H54 (cell line): ENCODE measurements at places on chromosomes 1 and 21.

- DNase-seq: no peak
These were observed 2.8 kb downstream of the RPL5 start for GRCh38 chr1:92834617-92835016.

DNA sequence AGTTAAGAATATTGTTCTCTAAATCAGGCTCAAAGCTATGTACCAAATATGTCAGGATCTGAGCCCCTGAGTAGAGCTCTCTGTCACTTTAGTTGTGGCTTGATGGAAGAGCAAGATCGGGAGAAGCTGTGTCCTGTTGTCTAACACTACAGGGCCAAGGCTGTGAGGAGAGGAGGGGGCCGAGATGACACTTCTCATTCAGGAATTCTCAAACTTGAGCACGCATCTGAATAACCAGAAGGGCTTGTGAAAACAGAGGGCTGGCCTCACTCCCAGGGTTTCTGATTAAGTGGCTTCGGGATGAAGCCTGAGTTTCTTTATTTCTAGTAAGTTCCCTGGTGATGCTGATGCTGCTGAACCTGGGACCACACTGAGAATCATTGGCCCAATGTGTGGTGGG, 209.2 kb upstream of the DAB1 start:
- DNase-seq: no peak

DNA sequence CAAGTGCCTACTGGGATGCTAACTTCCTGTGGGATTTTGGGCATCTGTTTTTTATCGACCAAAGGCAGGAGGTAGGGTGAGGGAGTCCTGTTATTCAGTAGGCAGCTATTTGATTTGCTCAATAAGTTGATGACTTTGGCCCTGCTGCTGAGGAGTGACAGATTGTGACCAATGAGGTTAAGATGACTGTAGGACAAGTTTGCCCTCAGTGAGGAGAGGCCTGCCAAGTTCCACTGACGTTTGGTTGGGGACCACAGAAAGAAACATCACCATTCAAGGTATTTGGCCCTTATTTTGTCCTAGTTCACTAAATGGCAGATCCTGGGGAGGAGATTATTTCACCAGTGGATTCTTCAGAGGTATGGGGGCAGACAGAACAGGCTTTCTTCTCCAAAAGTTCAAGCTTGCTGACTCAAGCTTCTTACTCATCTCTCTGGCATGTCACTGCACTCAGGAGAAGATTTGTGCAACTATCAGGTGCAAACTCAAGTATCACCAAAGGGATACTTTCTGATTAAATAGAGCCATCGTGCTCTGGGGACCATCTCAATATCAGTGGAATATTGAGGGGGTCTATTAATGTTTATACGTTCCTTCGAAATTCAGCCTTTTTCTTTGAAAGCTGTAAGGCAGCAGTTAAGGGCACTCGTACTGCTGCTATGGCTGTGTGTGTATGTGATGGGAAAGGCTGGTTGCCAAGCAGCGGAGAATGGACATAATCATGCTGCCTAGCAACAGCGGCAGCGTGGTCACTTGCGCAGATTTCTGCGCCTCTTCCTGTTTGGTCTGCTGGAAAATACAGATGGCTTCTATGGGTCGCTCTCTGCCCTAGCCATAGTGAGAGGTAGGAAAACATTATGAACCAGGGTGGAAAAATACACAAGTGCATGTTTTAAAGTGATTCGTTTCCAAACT, 78.7 kb downstream of the PBX1 start:
- peak; percentile 65 for DNase-seq

DNA sequence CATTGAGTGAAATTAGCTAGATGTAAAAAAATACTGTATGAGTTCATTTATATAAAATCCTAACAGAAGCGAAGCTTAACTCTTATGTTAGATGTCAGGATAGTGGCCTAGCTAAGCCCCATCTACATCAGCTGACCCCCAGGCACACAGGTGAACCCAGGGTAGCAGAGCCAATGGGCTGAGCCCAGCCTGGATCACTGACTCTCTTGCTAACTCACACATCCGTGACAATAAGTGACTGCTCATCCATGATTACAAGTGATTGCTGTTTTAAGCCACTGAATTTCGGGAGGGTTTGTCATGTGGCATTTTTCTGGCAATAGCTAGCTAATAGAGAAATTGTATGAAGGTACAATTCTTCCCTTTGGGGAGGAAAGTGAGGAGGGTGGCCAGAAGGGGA, 55.2 kb upstream of the COG2 start:
- DNase-seq: no peak

DNA sequence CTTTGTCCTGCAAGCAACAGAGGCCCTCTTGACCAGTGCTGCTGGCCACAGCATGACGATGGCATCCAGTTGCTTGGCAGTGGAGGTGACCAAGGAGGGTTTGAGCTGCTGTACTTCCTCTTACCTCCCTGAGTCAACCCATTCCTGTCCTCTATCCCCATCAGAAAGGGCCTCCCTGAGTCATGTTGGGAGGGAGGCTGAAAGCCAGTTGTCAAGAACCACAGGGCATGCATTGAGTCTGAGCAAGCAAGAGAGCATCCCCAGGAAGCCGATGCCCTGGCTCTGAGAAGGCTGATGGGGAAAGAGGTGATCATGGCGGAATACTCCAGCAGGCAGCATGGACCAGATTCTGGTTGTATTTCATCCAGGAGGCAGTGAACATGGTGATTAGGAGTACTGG, 69.6 kb downstream of the LACTBL1 start:
- peak; percentile 70 for DNase-seq
